Esophagus squamous epithelium (tissue), 5 donors: ENCODE measurements at places on chromosomes 4 and X. TPM values are rescaled to one million over a fixed set of nuclear protein-coding genes. Genes with fewer than 3 reads are reported as not detected.

GRCh38 chr4:27720010-27720766 is 859.5 kb downstream of the STIM2 start:
- no peak for DNase-seq

GRCh38 chr4:156638334-156638733 is 333.3 kb downstream of the PDGFC start:
- no peak for DNase-seq

- no peak for DNase-seq
Observed at GRCh38 chrX:857376-857775, 226.8 kb downstream of the SHOX start.

GRCh38 chrX:129706400-129707072 is 32.2 kb upstream of the XPNPEP2 start:
- no peak for DNase-seq

DNA sequence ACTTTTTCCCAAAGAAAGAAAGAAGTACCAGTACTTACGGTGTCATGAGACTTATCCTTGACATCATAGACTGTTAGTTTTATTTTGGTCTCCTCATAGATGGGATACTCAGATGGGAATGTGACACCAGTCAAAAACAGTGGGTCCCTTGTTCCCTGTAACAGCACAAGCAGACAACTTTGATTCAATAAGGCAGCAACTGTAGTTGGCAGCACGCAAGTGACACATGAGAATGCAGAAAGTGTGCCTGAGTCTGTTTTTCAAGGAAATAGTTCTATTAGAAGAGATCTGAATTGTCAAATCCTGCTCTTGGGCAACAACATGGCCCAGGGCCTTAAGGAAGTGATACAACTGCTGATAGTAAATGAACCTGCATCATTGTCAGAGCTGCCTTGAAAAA is 443.2 kb downstream of the INPP4B start:
- no peak for DNase-seq

DNA sequence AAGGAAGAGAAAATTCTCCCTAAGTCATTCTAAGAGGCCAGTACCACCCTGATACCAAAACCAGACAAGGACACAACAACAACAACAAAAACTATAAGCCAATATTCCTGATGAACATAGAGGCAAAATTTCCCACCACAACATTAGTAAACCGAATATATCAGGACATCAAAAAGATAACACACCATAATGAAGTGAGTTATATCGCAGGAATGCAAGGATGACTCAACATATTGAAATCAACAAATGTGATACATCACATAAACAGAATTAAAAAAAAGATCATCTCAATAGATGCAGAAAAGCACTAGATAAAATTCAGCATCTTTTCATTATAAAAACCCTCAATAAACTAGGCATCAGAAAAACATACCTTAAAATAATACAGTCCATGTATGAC is 1844.4 kb upstream of the PCDH10 start:
- no peak for DNase-seq

The NEUROG2 gene
- total RNA-seq = not detected

GRCh38 chrX:109874548-109874947 is 128.4 kb upstream of the TMEM164 start:
- no peak for DNase-seq

The FREM3 gene
- not detected for total RNA-seq

The TGIF2LX gene
- total RNA-seq = not detected

DNA sequence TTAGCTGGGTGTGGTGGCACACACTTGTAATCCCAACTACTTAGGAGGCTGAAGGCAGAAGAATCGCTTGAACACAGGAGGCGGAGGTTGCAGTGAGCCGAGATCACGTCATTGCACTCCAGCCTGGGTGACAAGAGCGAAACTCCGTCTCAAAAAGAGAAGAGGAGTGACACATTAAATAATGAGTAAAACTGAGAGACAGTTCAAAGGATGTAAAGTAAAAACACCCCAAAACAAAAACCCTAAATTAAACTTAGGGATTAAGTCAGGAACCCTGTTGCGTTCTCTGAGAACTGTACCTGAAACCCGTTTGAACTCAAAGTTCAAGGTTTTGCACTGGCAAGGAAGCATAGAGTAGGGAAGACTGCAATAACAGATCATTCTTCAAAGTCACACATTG is 141.7 kb downstream of the BRWD3 start:
- no peak for DNase-seq

DNA sequence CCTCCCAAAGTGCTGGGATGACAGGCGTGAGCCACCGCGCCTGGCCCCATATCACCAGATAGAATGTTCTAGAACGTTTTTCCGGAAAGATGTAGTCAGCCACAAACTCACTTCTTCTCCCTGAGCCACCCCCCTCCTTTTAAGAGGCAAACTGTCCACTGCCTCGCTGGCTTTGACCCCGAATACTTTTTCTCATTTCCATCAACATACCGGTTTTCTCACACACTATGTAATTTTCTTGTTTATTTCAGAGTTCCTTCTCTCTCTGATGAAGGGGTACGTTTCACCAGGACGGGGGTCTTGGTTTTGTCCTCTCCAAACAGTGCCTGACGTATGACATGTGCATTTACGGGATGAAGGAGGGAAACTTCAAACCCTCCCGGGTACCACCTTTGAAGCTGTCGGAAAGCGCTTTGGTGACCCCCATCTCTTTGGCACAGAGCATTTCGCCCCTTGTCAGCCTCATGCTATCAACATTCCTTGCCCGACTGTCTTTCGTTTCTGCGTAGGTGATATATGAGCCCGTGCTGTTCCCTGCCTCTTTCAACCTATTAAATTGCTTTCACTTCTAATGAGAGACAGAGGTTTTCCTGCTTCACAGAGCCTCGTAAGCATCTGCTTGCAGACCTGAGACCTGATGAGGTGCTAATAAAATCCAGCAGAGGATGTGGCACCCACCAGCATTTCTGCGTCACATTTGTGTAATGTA is 73.8 kb downstream of the CRLF2 start:
- DNase-seq = no peak

DNA sequence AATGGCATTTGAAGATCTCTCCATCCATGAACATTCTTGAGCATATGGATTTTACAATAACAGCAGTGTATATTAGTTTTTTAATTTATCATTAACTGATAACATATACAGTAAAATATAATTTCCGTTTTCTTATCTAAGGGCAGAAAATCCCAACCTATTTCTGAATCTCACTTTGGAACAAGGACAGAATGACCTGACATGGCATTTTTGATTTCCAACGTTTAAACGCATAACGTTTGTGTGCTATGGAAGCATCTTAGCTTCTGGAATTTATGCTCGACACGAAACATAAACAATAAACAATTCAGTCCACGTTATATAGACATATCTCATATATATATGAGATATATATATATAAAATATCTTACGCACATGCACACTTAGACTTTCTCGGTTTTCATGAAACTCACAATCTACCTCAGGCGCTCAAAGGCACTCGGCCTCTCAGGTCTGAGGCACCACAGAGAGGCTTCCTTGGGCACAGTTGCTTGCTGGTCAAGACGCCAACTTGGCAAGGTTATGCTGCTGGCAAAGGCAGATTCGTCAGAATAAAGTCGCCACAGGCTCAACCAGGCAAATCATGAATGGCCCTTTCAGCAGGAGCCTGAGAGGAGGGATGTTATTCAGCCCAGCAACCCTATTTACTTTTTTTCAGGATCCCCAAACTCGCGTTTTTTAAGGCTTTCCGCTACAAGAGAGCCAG is 1.0 kb upstream of the UGT8 start:
- DNase-seq = no peak

- no peak for DNase-seq
Observed at GRCh38 chrX:10508891-10509290, 111.5 kb downstream of the MID1 start.

- DNase-seq = no peak
Observed at GRCh38 chrX:115147220-115147619, 42.0 kb upstream of the RBMXL3 start.

The RPL9 gene
- total RNA-seq = 5,119 TPM

The TLL1 gene
- 4.8 TPM for total RNA-seq

DNA sequence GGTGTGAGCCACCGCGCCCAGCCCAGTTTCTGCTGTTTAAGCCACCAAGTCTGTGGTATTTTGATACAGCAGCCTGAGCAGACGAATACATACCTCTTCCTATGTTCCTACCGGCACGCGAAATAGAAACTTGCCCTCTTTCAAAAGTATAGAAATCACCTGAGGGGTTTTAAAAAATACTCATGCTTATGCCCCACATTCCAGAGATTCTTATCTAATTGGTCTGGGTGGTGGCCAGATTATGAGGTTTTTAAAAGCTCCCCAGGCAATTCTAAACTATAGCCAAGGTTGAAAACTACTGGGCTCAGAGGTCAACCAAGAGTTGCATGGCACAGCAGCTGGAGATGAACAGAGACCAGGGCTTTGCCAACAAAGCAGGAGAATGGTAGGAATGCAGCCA is 24.9 kb upstream of the HUWE1 start:
- DNase-seq = no peak

- DNase-seq = no peak
Observed at GRCh38 chrX:1480082-1480785, 27.5 kb upstream of the ASMTL start.
